Stimulated activated CD4-positive, alpha-beta T cell treated with anti-CD3 and anti-CD28 coated beads, Interleukin-15, amount 100 ng/mL, for 48 hours (primary cell): ENCODE measurements at places on chromosomes 4 and X.

DNA sequence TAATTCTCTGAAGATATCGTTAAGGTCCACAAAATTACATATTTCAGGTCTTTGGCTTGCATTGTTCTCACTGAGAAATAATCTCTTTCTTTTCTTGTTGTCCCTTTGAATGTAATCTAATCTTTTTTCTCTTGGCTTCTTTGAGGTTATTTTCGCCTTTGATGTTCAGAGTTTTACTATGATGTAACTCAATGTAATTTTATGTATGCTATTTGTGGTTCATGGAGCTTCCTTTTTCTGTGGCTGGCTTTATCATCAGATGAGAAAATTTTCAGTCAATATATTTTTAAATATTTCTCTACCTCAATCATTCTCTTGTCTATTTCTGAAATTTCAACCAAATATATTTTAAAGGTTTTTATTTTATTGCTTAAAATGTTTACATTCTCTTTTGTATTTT is 672.2 kb downstream of the TRAM1L1 start:
- DNase-seq = no peak

GRCh38 chr4:158884280-158884679 is 115.5 kb downstream of the FNIP2 start:
- no peak for DNase-seq

- no peak for DNase-seq
Measured at GRCh38 chrX:69504626-69505612, 793 bp downstream of the NALF2 start.

DNA sequence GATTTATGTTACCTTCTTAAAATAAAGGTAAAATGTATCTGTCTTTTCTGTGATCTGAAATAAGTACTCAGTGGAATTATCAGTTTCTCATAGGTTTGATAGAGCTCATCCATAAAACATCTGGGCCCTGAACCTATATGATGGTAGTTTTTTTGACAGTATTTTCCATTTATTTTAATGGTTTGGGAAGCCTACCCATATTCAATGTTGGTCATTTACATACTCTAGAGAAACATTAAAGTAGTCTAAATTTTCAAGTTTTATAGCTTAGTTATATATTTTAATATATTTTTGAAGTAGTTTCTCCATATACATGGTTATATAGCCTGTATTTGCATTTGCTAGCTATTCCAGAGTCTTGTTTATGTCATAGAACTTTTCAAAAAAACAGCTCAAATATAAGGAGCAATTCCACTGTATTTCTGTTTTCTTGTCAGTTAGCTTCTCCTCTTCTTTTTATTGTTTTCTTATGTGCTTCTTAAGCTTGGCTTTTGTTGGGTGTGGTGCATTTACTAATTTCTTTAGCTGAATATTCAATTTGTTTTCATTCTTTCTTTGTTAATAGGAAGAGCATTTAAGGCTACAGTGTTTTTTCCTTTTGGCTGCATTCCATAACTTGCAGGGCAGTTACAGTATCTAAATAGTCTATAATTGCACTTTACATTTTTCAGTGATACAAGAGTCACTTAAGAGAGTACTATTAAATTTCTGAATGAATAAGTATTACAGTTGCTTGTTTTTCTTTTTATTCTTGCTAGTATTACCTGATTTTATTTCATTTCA is 181.4 kb downstream of the DKK2 start:
- DNase-seq = no peak

DNA sequence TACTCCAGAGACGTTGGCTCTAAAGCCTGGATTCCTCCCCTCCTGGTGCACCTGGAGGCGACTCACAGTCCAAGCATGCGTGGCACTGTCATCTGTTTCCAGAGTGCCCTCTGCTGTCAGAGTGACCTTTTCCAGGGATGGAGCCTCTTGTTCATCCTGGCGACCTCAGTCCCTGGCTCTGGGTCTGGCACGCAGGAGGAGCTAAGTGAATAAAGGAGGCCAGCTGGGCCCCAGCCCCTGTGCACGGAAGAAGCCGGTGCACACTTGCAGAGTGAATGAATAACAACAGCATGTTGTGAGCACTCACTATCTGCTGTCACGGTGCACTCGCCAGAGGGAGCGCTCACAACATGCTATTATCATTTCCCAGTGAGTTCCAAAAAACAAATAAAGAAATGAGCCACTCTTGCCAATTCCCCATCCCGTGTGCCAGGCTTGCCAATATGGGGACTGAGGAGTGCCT is 27.8 kb upstream of the PSAPL1 start:
- no peak for DNase-seq
